ENCODE measurements at places on chromosomes 6 and 20.

DNA sequence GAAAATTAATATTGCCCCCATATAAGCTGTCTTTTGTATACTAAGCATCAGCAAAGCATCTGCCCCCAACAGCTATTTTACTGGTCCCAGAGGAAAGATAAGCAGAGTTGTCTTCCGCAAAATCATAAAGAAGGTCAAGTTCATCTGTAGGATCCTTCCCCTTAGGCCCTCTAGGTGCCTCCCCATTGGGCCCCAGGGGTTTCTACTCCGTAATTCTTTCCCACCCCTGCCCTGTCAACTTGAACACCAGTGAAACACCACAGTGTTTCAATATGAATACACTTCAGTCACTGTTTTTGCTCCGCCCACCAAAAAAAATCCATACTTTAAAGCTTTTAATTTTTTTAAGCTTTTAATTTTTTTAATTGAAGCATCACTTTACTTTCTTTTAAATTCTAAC, 159.2 kb downstream of the ATXN1 start:
- DNase-seq, result no peak

GRCh38 chr6:15061908-15062515, 183.9 kb upstream of the JARID2 start:
- DNase-seq, result no peak

DNA sequence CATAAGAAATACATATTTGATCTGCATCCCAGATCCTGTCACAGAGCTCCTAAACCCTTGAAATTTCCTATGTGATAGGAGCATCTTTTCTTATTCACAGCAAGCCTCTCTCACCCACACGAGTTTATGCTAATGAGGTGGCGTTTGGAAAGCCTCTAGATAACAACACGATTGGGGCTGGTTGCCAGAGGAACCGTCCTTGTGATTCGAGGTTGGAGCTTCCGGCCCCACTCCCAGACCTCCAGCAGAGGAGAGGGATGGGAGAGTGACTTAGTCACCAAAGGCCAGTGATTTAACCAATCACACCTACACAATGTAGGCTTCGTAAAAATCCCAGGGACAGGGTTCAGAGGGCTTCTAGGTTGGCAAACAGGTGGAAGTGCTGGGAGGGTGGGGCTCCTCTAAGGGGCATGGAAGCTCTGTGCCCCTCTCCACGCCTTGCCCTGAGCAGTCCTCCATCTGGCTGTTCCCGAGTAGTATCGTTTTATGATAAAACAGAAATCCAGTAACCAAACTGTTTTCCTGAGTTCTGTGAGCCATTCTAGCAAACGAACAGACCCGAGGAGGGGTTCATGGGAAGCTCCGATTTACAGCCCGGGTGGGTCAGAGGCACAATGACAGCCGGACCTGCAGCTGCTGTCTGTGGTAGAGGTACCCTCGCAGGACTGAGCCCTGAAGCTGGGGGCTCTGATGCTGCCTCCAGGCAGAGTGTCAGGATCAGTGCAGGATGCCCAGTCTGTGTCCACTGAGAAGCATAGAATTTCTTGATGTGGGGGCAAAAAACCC, 238.1 kb upstream of the ARID1B start:
- DNase-seq, result no peak

- no peak for DNase-seq
Observed at GRCh38 chr6:142716097-142716496, 228.9 kb downstream of the HIVEP2 start.

DNA sequence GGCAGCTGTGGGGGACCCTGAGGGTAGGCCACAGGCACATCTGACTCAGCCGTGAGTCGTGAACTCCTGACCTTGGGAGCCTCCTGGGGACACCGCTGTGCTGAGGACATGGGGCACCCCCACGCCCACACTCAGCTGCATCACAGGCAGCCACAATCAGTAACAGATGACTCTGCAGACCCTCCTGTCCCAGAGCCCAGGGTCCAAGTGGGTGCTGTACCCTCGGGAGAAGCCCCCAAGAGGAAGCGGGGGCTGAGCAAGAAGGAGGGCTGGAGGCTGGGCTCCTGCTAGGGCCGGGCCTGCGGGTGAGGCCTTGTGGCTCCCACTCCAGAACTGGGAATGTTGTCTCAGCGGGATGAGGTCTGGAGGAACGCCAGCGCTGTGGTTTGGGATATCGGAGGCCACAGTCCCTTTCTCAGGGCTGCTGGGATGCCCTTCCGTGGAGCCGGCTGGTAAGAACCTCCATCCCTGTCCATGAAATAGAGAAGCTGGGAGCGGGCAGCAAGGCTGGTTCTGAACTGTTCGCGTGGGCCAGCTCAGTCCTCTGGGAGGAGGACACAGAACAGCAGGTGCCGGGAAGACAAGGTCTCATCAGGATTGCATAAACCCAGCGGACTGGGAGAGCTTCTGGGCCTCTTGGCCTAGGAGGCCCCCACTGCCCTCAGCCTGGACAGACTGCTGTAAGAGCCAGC, 3.1 kb upstream of the LAMA5 start:
- DNase-seq, result peak; percentile 78

DNA sequence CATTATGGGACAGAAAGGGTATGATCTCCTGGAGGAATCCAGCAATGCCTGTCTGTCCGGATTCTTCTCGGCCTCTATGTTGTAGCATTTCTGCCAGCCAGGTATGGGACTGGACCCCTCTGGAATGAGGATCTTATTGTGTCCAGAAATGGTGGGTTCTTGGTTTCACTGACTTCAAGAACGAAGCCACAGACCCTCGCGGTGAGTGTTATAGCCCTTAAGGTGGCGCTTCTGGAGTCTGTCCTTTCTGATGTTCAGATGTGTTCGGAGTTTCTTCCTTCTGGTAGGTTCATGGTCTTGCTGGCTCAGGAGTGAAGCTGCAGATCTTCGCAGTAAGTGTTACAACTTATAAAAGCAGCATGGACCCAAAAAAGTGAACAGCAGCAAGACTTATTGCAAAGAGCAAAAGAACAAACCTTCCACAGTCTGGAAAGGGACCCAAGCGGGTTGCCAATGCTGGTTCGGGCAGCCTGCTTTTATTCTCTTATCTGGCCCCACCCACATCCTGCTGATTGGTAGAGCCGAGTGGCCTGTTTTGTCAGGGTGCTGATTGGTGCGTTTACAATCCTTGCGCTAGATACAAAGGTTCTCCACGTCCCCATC, 62.3 kb upstream of the IER3 start:
- no peak for DNase-seq

DNA sequence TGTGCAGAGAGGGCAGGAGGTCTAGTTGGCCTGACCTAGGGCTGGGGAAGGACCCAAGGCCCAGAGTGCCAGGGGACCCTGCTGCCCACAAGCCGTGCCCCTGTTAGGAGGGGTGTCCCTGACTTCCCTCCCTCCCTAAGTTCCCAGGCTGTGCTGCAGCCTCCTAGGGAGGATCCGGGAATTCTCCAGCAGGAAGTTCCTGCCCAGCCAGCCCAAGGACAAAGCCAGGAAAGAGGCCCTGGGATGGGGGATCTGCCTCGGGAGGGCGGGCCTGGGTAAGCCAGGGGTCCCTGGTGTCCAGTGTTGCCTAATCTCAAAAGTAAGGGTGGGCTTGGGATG, 9.3 kb upstream of the BAK1 start:
- no peak for DNase-seq

DNA sequence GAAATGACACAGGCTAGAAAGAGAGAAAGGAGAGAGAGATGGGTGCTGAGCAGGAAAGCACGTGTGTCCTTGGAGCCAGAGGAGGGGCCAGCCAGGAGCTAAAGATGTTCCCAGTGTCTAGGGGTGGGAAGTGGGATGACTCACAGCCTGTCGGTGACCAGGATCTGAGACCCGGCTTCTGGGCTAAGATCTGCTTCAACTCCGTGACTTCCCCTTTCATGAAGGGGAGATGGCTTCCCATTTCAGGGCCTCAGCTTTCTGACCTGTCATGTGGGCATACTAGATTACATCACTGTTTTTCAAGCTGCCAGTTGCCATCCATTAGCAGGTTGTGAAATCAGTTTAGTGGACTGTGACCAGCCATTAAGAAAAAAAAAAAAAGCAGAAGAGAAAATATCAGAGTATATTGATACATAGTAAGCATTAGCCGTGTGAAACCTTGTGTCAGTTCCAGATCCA, 5.4 kb downstream of the TGM3 start:
- DNase-seq, result peak; percentile 18

- DNase-seq, result no peak
Observed at GRCh38 chr20:24657878-24658620, 188.6 kb downstream of the SYNDIG1 start.

GRCh38 chr6:40928307-40928706, 110.7 kb downstream of the UNC5CL start:
- no peak for DNase-seq

DNA sequence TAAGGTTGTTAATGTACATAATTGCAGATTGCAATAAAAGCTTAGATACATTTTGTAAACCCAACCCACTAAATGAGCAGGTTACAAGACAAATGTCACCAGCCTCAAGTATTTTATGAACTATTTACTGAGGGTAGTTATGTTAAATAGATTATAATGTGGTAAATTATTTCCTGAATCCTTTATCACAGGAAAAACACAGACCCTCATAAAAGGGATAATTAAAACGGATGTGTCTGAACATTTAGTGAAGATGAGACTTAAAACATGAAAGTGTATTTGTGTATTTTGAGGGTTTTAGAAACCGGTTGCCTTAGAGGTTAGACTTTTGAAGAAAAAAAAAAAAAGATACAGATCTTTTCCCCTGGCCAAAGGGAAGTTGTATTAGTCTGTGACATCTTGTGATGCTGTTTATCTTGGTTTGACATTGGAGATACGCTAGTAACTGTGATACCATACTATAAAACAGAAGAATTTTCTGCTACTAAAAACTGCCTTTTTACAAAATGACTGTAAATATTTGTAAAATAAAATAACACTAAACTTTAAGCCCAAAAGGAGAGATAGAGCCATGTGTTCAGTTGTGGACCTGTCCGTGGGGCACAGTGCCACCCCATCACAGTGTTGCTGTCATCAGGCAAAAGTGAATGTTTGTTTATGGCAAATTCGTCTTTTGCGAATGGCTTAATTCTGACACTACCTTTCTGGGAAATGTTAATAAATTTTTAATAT, 9.7 kb downstream of the DYNLT1 start:
- no peak for DNase-seq

DNA sequence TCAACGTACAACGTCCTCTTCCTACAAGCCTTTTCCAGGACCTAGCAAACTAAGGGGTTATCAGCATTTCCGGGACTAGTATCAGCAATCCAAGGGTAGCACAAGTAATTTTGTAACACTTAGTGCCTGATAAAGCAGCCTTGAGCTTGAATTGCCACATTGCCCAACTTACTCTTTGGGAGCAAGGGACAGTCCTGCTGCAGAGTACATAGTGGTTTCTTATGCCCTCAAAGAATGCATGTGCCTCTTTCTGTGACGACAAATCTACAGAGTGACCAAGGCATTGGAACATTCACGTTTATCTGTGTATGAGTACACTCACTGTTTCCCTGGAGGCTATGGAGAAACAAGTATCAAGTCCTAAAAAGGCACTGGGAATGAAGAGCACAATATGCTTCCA, 3.2 kb upstream of the ID4 start:
- DNase-seq, result no peak

DNA sequence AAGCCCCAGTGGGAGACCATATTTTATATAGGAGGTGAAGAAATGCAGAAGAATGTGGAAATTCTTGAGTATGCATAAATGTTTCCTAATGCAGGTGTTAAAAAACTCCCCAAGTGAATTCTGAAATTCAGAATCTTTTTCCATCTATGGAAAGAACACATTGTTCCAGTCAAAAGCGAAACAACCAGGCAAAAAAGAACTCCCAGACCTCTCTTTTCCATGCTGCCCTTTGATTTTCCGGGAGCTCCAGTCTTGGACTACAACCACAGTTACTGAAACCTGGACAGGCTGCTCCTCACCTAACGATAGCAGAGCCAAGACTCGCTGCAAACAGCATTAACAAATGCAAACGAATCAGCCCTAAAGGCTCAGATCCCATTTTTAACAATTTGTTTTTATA, 108.7 kb upstream of the CNKSR3 start:
- no peak for DNase-seq

DNA sequence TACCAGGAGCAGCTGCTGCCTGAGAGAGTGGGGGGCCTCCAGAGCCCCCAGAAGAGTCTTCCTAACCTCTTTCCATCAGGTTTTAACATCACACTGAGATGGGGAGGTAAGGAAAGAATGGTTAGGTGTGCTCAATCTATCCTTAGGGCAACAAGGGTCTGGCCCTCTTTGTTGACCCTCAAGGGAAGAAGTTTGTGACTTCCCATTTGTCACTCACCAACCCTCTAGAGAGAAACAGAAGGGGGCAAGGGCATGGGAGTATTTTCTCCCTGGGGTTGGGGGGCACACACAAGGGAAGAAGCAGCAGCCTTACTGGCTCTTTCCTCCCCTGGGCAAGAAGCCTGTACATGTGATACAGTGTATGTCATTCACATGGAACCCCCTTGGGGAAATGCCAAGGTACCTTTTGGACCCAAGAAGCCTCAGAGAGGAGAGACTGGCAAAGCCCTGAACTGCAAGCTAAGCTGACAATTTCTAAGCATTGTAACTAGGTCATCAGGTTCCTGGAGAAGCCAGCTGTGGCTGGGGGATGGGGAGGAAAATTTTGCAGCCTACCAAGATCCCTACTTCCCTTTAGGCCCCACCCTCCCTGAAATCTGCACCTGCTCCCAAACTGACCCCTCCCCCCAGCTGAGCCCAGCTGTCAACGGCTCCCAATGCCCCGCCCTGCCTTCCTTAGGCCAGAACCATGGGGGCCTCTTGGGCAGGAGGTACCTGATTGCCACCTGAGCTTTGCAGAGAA, 14.5 kb downstream of the BCL2L1 start:
- DNase-seq, result no peak

DNA sequence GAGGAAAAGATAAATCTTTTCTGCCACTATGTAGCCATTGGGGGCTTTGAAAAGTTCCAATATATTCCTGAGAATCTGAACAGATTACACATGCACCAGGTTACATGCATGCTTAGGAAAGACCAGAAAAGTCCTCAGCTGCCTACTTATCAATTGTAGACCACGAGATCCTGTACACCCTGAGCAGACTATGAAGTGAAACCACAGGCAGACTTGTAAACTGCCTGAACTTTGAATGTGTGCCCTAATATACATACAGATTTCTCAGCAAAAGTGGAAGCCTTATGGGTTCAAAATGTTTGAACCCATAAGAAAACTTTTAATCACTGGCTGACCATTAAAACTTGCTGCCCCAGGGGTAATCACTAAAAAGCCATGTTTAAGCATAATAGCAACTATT, 273.5 kb upstream of the RUNX2 start:
- no peak for DNase-seq

GRCh38 chr6:392441-393390, 1.2 kb downstream of the IRF4 start:
- no peak for DNase-seq

GRCh38 chr20:20553541-20553940, 158.9 kb downstream of the RALGAPA2 start:
- DNase-seq, result no peak

GRCh38 chr6:119339941-119340456, 9.6 kb downstream of the MAN1A1 start:
- DNase-seq, result no peak

Measured in HCEC 1CT (cell line).